ENCODE measurements at places on chromosomes 1 and 21. TPM values are rescaled to one million over a fixed set of nuclear protein-coding genes. Genes with fewer than 3 reads are reported as not detected.

Gene RHD
- total RNA-seq, result not detected

Gene TRAF3IP3
- 2.7 TPM for total RNA-seq

Gene NLRP3
- total RNA-seq, result 0.71 TPM

Gene TRIM58
- 0.60 TPM for total RNA-seq

Gene F13B
- total RNA-seq, result not detected

Gene NCF2
- 9.7 TPM for total RNA-seq

Measured in left cardiac atrium (tissue), 4 donors.